Stimulated activated CD4-positive, alpha-beta T cell treated with anti-CD3 and anti-CD28 coated beads, Interleukin-1b, Interleukin-23, amount 100 ng/mL, for 1 hour (primary cell): ENCODE measurements at places on chromosomes 1 and 21.

- no peak for DNase-seq
These were observed 646.9 kb downstream of the USP25 start for GRCh38 chr21:16376673-16377072.

GRCh38 chr1:109668123-109668775 lies 392 bp downstream of the GSTM2 start:
- DNase-seq = no peak

- DNase-seq = no peak
These were observed 114.5 kb downstream of the DSCAM start for GRCh38 chr21:40732253-40733023.

DNA sequence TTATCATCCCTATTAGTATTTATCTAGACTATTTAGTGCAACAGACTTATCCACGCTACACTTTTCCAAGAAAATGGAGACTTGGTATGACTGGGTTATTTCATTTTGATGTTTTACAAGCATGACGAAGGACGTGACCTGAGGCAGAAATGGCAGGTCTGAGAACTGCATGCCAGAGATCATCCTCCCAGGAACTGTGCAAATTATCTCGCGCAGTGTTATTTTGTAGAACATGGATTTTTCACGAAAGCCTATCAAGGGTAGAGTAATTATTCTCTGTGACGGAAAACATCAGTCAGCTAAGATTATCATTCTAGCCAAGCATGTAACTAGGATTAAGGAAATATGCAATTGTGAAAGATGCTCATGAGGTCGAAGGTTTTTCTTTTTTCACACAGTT lies 361.5 kb upstream of the AJAP1 start:
- DNase-seq = no peak

DNA sequence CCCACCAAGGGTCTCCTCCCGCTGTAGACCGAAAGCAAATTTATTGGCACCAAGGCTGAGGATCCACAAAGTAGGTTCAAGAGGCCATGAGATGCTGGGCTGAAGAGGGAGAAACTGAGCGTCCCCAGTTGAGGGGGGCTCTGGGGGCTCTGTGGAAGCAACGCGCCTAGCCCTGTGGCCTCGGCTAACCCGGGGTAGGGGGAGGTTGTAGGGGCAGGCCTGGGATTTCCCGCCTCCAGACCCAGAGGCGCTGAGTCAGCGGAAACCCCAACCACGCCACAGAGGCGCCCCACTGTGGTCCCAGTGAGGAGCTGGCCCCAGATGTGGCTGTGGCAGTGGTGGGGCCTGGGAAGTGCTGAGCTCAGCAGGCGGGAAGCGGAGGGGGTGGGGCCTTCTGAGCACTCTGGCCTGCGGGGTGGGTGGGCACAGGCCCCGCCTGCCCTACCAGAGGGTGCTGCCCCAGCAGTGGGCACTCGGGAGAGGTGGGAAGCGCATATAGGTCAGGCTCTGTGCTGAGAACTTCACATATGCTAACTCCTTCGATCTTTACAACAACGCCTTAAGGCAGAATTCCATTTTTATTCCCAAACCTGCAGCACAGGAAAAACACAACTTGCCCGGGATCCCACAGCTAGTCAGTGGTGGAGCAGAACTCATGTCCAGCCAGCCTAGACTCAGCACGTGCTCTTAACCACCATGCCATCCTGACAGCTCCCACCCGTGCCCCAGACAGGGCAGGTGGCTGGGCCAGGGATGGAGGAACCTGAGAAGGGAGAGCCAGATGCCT lies 1.5 kb upstream of the COL16A1 start:
- peak; percentile 34 for DNase-seq

DNA sequence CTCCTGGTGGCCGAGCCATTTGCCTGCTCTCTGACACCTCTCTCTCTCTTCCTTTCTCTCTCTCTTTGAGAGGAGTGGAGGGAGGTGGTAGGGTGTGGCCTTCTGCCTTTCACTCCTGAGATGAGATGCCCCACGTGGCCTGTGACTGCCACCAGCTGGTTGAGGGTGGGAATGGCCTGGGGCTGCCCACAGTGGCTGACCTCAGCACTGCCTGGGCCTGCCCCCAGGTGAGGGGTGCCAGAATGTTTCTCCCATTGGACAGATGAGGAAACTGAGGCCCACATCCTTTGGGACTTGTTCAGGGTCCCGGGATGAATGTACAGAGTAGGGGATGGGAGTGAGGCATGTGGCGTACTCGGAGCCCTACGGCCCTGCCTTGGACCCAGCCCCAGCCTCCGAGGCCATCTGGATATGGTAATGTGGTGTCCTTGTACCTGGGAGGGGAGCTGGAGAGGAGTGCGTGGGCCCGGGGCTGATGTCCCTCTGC lies 12.7 kb upstream of the C1orf167 start:
- no peak for DNase-seq

DNA sequence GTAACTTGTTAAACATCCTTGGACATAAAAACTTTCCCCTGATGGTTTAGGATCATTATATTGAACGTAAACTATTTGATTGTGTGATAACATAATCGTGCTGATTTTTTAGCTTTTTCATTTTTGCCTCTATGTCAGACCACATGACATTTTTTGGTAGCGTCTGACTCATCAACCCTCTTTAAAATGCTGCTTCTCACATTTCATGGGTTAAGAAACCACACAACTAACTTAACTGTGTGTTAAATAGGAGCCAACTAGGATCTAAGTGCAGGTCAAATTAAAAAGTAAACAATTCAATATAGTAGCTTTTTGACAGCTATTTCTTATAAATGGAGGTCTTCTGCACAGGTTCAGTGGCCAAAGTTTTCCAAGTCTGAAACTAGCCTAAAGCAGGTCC lies 9.8 kb downstream of the BTG3 start:
- DNase-seq = no peak

DNA sequence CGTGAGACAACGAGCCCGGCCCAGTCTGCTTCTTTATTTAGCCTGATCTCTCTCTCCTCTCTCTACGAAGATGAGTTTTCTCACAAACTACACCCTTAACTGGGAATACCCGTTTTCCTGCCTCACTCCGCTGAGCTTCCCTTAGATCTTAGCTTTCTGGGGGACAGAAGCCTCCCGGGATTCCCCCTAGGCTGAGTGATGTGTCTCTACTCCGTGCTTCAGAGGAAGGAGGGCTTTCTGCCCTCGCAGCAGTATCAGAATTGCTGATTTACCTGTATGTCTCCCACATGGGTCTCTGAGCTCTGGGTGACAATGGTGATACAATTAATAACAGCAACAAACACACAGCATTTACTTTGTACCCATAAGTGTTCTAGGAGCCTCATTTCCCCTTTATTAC lies 1.0 kb downstream of the ZBTB17 start:
- DNase-seq = no peak

DNA sequence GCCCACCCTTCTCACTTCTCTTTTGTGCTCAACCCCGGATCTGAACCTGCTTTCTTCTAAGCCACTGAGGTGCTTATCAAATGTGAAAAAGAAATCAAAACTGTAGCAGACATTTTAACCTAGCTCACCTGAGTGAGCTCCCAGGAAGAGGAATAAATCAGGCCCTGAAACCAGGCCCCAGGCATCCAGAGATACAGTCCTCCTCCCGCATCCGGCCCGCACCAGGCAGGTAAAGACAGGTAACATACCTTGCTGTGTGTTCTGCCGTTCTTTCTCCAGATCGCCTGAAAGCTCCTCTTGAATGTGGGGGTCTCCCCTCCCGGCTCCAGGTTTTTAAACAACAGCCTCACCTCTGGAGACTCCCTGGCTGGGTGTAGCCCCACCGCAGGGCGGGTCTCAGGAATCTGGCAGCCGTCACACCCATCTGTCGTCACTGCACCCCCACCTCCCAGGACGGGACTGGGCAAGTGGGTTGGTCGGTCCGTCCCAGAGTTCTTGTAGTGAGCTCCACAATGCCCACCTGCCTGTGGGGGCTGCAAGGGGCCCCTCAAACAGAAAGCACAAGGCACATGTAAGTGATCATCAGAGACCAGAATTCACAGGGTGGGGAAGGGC lies at the start of gene LAMB3:
TSS of gene LAMB3 (minus strand) at position 305 of the 615 bp plus-strand sequence. CDS start 1,481 bp downstream, outside the sequence.
- no peak for DNase-seq

DNA sequence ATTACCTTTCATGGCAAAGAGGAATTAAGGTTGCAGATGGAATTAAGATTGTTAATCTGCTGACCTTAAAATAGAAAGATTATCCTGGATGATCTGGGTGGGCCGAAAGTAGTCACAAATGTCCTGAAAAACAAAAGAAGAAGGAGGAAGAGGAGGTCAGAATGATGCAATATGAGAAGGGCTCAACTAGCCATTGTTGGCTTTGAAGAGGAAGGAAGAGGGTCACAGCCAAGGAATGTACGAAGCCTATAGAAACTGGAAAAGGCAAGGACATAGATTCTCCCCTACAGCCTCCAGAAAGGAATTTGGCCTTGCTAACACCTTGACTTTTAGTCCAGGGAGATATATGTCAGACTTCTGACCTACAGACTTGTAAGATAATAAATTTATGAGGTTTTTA lies 39.4 kb upstream of the FMOD start:
- DNase-seq = no peak

DNA sequence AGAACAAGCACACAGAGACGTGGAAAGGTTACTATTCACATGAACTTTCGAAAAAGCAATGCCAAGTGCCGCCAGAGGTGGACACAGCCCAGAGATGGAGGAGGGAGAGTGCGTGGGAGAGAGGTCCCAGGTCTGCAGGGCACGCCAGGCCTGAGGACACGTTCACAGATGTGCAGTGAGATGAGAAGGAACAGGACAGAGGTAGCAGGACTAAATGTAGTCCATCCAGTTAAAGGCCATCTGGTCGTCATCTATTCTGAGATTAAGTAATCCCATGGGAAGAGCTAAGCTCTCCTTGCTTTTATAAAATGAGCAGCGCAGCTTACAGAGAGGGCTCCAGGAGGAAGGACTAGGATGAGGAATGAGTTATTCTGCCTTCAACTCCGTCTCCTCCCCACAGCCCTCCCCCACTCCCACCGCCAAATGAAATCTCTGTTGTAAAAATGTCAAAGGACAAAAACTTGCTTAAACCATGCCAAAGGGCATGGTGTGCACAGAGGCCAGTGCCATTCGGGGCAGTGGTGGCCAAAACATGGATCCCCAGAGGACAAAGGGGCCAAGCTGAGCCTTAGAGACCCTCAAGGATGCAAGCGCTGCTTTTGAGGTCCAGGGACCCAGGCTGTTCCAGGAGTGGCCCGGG lies 85.4 kb upstream of the SLC25A33 start:
- no peak for DNase-seq

DNA sequence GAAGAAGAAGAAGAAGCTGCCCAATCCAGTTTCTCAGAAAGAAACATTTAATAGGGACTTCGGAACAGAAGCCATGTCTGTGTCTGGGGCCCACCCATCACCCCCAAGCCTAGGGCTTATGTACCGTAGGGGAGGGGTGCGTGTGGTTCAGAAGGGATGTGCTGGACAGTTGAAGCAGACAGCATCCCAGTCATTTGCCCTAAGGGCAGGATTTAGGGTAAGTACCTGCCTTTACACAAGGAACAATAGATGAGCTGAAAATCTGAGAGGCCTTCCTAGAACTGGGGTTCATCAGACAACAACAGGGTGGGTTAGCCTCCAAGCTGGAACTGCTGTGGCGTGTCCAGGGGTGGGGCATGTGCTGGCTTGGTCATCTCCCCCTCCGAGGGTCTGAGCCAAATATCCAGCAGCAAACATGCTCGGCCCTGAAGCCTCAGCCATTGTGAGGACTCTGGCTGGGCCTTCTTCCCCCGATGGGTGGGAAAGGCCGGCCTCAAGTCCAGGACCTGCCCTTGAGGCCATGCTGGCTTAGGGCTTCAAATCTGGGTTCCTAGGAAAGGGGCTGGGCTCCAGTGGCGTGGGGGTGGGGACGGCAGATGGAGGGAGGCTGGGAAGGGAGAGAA lies 12.1 kb downstream of the CSTB start:
- DNase-seq = no peak
